ENCODE measurements at places on chromosomes 5 and 9.

GRCh38 chr9:98168941-98169488, 23.4 kb downstream of the CORO2A start:
- peak; percentile 56 for DNase-seq

DNA sequence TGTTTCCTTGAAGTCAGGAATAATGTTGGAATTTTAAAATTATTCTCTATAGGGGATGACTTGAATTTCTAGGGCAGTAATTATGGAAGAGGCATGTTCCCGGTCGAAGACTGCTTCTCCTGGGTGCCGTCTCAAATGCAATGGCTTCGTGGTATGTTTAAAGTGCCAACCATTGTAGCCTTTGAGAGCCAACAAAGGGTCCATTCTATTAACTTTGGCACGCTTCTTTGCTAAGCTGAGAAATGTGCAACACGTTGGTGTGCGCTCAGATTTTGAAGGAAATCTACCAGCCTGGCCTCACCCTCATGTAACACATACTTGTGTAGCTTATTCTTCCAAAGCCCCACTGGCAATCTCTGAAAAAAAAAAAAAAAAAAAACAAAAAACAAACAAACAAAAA, 221.2 kb upstream of the ANKH start:
- no peak for DNase-seq

DNA sequence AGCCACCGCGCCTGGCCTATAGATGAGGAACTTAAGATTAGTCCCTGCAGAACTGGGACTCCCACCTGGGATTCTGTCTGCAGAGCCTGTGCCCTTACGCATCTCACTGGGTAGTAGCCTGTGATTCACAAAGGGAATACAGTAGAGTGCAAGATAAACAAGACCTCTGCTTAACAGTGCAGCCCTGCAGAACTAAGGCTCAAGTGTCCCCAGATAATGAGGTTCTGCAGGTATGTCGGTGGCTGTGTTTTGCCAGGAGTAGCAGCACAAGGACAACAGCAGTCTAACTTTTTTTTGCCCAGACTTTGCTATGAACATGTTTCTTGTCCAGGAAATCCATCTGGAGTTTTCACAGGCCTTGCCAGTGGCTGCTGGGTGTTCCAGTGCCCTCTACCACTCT, 59.7 kb downstream of the DCP2 start:
- no peak for DNase-seq

DNA sequence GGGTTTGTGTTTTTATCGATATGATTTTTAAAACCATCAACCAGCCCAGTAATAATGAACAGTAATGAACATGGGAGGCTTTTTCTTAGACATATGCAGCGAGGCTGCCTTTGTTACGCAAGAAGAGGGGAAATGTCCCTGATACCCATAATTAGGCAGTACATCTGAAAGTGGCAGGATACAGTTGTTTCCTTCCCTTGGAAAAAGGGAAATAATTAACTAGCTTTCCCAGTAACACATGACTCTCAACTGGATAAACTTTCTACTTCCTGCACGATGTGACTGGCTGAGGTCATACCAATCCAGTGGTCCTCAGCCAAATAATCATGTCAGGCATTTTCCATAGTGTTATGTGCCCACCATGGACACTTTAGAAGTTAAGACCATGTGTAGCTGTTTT, 431.6 kb upstream of the C9orf72 start:
- no peak for DNase-seq

DNA sequence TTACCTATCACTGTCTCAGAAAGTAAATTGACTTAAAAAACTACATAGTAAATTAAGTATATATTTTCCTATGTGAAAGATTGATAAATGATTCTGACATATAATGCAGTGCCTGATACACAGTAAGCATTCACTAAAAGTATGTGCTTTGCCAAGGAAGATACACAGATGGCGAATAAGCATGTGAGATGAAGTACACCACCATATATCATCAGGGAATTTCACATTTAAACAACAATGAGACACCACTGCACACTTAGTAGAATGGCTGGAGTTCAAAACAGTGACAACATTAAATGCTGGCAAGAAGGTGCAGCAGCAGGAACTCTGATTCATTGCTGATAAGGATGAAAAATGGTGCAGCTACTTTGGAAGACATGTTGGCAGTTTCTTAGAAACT, 1118.8 kb downstream of the DTWD2 start:
- no peak for DNase-seq

GRCh38 chr9:68732405-68733020, 27.5 kb downstream of the PIP5K1B start:
- DNase-seq, result no peak

GRCh38 chr5:76663573-76663972, 40.4 kb upstream of the F2RL2 start:
- no peak for DNase-seq

- DNase-seq, result peak; percentile 39
Measured at GRCh38 chr5:68376935-68377334, 161.4 kb downstream of the PIK3R1 start.

GRCh38 chr9:117936185-117937130, 232.3 kb downstream of the TLR4 start:
- no peak for DNase-seq

- no peak for DNase-seq
Measured at GRCh38 chr9:1951446-1951845, 63.7 kb upstream of the SMARCA2 start.

DNA sequence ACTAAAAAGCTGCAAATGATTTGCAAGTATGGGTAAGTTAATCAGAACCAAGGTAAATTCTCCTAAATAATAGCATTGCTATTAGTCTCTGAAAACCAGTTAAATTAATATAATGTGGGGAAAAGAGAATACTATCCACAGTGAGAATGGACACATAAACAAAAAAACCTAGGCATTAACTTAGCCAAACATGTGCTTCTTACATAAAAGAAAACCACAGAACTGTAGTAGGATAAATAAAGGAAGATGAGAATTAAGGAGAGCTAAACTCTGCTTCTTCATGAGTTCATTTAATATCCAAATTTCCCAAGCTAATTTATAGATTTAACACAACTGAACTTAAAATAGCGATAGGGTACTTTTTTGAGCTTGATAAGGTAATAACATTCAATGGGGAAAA, 31.8 kb downstream of the ABCA1 start:
- peak; percentile 15 for DNase-seq

GRCh38 chr5:57491369-57491965, 8.9 kb upstream of the ACTBL2 start:
- DNase-seq, result no peak

DNA sequence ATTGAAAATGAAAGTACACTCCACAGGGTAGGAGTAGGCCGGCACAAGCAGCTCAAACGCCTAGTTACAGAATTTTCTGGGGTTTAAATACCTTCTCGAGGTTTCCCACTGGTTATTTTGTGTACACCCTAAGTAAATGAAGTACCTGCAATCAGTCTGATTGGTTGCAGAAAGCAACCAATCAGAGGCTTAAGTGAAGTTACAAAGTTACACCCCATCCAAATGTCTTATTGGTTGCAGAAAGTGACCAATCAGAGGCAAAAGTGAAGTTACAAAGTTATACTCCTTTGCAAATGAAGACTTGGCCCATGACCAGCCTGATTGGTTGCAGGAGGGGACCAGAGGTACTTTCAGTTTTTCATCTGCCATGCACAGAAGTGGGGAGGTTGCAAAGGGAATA, 33.2 kb upstream of the ERAP2 start:
- no peak for DNase-seq

DNA sequence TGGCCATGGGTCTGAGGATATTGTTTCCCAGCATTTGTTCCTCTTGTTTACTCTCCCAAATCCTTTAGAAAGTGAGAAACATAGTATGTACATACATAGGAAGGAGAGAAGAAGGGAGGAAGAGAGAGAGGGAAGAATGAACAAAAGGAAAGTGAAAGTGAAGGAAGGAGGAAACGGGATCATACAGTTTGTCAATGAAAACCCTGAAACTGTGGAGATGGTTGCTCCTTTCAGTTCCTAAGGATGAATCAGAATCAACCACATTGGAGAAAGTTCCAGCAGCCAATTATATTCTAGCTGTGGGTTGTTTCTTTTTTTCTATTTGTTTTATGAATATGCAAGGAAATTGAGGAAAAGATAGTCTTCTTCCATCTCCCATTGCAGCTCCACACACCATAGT, 396.5 kb downstream of the MLLT3 start:
- no peak for DNase-seq

GRCh38 chr5:160369990-160370712, at the start of gene C1QTNF2:
Gene C1QTNF2, minus strand, starts transcription at chr5:160370626. Its CDS starts 15,615 bp downstream, at chr5:160355011.
- DNase-seq, result peak; percentile 64

- DNase-seq, result no peak
Measured at GRCh38 chr5:35461530-35461929, 156.1 kb upstream of the SPEF2 start.

DNA sequence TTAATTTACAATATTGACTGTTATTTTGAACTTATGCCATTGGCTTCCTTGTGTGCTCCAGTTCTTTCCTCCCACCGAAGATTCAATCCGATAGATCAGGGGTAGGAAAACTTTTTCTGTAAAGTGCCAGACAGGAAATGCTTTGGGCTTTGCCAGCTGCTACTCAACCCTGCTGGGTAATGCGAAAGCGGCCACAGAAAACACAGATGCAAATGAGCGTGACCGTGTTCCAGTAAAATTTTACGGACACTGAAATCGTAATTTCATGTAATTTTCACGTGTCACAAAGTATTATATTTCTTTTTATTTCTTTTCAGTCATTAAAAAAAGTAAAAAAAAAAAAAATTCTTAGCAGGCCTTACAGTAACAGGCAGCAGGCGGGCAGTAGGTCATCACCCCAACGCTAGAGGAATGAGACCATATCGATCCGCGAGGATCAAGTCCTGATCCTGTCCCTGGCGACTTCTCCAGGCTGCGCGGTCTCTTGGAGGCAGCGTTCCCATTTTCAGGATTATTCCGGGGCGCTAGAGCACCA, 599 bp downstream of the NMRK1 start:
- peak; percentile 64 for DNase-seq

DNA sequence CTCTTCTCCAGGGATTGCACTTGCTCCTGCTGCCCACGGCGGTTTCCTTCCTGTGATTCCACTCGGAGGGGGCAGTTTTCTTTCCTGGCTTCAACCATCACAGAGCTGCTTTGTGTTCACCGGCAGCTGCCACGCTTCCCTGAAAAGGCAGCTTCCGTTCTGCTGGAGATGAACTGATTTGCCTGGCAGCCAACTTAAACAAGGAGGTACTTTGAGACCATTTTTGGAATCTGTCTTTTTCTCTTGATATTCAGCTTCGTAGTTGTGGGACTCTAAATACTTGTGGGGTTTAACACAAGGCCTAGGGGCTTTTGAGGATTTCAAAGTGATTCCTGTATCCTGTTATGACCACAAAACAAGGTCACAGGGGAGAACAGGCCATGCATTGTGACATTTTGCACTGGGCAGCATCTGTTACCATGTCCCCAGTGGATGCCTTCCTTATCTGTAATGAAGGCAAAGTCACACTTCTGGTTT, 192.0 kb downstream of the MTRR start:
- no peak for DNase-seq

DNA sequence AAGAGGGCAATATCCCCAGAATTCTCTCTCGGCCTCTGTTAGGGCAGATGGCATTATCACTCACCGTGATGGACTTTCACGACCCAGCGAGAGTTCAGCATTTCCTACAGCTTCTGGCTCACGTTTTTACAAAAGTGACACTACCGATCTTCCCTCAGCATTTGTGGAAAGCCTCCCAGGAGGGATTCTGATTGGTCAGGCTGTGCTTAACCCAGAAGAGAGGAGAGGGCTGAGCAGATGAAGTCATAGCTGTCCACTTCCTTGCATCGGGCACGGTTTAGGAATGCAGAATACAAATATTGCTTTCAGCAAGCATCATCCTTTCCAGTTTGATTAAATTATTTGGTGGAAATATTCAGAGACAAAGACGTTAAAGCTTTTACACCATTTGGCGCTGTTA, 277.4 kb upstream of the MSX2 start:
- no peak for DNase-seq

- no peak for DNase-seq
Measured at GRCh38 chr5:103480246-103480645, 82.3 kb downstream of the NUDT12 start.

- DNase-seq, result peak; percentile 87
Measured at GRCh38 chr5:74632947-74633356, 7.6 kb downstream of the ENC1 start.

- DNase-seq, result peak; percentile 56
Measured at GRCh38 chr5:168076561-168076991, 214.9 kb upstream of the WWC1 start.

GRCh38 chr9:90665072-90665471, 22.4 kb upstream of the DIRAS2 start:
- DNase-seq, result no peak

GRCh38 chr5:160262151-160263074, 33.1 kb downstream of the FABP6 start:
- no peak for DNase-seq

DNA sequence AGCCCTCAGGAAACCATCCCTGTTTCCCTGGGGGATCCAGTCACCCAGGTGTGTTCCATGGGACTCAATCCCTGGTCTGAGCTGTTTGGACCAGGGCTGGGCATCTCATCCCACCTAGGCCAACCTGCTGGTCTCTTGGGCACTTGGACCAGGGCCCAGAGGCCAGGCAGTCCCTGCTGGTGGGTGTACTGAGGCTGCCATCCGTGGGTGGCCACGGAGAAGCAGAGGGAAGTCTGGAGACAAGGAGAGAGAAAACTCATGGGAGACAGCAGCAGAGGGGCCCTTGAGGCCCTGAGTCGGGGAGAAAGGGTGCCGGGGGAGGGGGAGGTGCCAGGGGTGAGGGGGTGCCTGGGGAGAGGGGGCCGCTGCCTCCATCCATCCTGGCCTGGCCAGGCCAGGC, 247.8 kb downstream of the PBX3 start:
- no peak for DNase-seq

GRCh38 chr5:128109138-128109537, 25.6 kb downstream of the SLC12A2 start:
- DNase-seq, result no peak

DNA sequence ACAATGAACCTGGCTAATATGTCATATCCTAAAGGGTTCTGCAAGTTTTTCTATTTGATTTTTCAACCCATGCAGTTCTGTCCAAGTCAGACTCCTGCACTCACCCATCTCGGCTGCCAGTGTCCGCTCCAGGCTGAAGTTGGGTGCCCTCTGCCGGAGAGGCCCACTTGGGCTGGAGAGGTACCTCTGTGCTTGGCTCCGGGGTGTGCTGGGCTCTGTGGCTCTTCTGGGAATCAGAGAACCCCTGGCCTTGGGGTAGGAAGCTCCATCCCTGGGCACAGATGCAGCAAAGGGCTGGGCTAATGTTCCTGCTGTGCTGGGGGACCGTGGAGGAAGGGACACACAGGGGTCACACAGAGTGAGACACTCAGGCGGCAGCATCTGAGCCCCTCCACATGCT, 26.2 kb downstream of the ORM2 start:
- no peak for DNase-seq
